ENCODE measurements at places on chromosomes 12 and 14. TPM values are rescaled to one million over a fixed set of nuclear protein-coding genes. Genes with fewer than 3 reads are reported as not detected.

VASH1 gene
- 2.6 TPM for total RNA-seq

CMKLR1 gene
- 2.9 TPM for total RNA-seq

ACRBP gene
- not detected for total RNA-seq

TDRD9 gene
- not detected for total RNA-seq

NKX2-1 gene
- not detected for total RNA-seq

LHX5 gene
- total RNA-seq: not detected

SYNDIG1L gene
- total RNA-seq: not detected

C12orf60 gene
- total RNA-seq: 2.3 TPM

ACOT6 gene
- total RNA-seq: not detected

TMPRSS12 gene
- total RNA-seq: not detected

TSPAN9 gene
- total RNA-seq: 14.4 TPM

NFATC4 gene
- total RNA-seq: 96.9 TPM

RNASE3 gene
- total RNA-seq: not detected

DNA sequence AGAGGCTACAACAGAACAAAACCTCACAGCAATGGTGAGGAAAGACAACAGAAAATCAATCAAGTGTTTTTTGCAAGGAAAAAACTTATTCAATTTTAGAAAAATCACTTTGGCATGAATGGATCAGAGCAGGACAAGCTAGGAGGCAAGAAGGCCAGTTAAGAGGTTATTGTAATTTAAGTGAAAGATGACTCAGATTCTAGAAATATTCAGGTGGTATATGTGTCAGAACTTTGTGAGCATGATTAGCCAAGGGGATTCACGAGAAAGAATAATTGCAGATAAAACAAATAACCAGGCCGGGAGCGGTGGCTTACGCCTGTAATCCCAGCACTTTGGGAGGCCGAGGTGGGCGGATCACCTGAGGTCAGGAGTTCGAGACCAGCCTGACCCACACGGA lies 12.7 kb downstream of the GCH1 start:
- H3K4me3 ChIP-seq: no peak overlapping the region
- H3K36me3 ChIP-seq: no peaks in the 10 kb centered on the region
- peaks cover 5% of the 10 kb centered on the region for H3K4me1 ChIP-seq

DNA sequence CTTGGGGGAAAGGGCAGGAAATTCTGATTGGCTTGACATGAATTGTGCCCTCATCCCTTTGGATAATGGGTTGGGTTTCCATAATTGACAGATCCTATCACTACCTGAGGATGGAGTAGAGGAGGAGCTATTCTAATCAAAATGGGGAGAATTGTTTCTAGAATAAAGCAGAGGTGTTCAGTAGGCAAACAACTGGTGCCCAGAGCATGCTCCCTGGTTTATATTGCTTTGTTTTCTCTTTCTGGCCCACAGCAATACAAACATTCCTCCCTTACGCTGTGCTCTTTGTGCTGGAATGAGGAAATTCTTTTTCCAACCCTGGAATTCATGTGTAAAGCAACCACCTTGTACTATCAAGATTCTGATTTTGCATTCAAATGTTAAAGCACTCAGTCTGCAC lies 147.4 kb downstream of the RASSF9 start:
- DNase-seq: no peak
- H3K4me3 ChIP-seq: no peak overlapping the region
- H3K4me1 ChIP-seq: no peaks in the 10 kb centered on the region
- H3K27me3 ChIP-seq: no peaks in the 10 kb centered on the region

- H3K27me3 ChIP-seq: no peaks in the 10 kb centered on the region
- H3K27ac ChIP-seq: no peak overlapping the region
- H3K4me1 ChIP-seq: peaks cover 10% of the 10 kb centered on the region
- peak overlapping the region; percentile 61 for H3K4me3 ChIP-seq
- DNase-seq: peak; percentile 93
Measured at GRCh38 chr12:48995086-48995879, 3.9 kb downstream of the DDN start.

- H3K4me1 ChIP-seq: no peaks in the 10 kb centered on the region
- H3K36me3 ChIP-seq: no peaks in the 10 kb centered on the region
- H3K27ac ChIP-seq: no peak overlapping the region
- no peaks in the 10 kb centered on the region for H3K27me3 ChIP-seq
- H3K4me3 ChIP-seq: no peak overlapping the region
- peak; percentile 31 for DNase-seq
Measured at GRCh38 chr14:33315721-33316120, 377.0 kb downstream of the NPAS3 start.

DNA sequence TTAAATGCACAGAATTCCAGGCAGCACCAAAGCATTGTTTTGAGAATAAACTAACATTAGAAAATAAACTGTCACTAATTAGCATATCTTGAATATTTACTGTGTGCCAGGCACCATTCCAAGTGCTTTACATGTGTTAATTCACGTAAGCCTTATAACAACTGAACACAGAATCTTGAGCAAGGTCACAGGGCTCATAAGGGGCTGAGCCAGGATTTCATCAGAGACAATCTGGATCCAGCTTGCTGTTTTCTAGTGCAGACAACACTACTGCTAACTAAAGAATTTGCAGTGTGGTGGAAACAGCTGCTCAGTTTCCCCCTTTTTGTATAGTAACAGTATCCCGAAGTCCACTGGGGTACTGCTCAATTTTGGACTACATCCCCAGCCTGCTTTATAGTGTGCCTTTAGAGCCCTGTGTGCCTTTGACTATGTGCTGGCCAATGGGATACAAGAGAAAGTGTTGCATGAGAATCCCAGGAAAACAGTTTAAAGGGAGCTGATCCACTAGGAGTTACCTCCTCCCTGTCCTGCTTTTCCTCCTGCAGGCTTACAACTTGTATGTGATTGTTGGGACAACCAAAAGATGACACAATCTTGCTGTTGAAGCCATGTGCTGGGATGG lies 36.0 kb upstream of the RMST start:
- DNase-seq: no peak
- H3K36me3 ChIP-seq: no peaks in the 10 kb centered on the region
- H3K27me3 ChIP-seq: no peaks in the 10 kb centered on the region
- H3K4me1 ChIP-seq: no peaks in the 10 kb centered on the region
- H3K4me3 ChIP-seq: no peak overlapping the region

- no peaks in the 10 kb centered on the region for H3K27me3 ChIP-seq
- H3K4me1 ChIP-seq: no peaks in the 10 kb centered on the region
- no peak for DNase-seq
- H3K27ac ChIP-seq: no peak overlapping the region
Measured at GRCh38 chr12:74722709-74723108, 185.1 kb downstream of the ATXN7L3B start.

GRCh38 chr12:77045183-77045582 lies 20.2 kb downstream of the E2F7 start:
- DNase-seq: no peak
- H3K36me3 ChIP-seq: 0 out of 2 replicates have a peak, but pooled peaks cover 17% of the 10 kb centered on the region
- no peak overlapping the region for H3K27ac ChIP-seq
- H3K4me3 ChIP-seq: no peak overlapping the region
- H3K27me3 ChIP-seq: no peaks in the 10 kb centered on the region

DNA sequence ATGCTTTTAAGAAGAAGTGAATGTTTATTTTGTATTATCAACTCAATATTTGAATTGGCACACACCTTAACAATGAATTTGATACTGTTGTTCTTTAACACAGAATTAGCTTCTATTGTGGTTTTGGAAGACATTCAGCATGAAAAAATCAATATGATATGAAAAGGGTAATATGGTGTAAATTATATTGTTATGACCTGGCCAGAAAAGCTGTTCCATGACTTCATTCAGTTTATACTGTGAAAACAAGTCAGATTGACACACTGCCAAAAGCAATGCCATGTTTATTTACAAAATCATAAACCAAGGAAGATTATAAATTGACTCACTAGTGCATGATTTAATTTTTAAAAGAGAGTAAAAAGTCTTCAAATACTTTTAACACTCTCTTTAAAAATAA lies 851.4 kb upstream of the SEL1L start:
- H3K36me3 ChIP-seq: no peaks in the 10 kb centered on the region
- DNase-seq: no peak
- H3K27me3 ChIP-seq: no peaks in the 10 kb centered on the region
- H3K4me3 ChIP-seq: no peak overlapping the region
- no peak overlapping the region for H3K27ac ChIP-seq

- no peak for DNase-seq
- no peaks in the 10 kb centered on the region for H3K27me3 ChIP-seq
- no peaks in the 10 kb centered on the region for H3K4me1 ChIP-seq
- no peaks in the 10 kb centered on the region for H3K36me3 ChIP-seq
Measured at GRCh38 chr12:125406131-125406530, 340.9 kb downstream of the AACS start.

GRCh38 chr12:105030820-105031807 lies 45.0 kb downstream of the NOPCHAP1 start:
- H3K27me3 ChIP-seq: no peaks in the 10 kb centered on the region
- H3K4me3 ChIP-seq: no peak overlapping the region
- no peak overlapping the region for H3K27ac ChIP-seq
- DNase-seq: no peak
- peaks cover 85% of the 10 kb centered on the region for H3K36me3 ChIP-seq

DNA sequence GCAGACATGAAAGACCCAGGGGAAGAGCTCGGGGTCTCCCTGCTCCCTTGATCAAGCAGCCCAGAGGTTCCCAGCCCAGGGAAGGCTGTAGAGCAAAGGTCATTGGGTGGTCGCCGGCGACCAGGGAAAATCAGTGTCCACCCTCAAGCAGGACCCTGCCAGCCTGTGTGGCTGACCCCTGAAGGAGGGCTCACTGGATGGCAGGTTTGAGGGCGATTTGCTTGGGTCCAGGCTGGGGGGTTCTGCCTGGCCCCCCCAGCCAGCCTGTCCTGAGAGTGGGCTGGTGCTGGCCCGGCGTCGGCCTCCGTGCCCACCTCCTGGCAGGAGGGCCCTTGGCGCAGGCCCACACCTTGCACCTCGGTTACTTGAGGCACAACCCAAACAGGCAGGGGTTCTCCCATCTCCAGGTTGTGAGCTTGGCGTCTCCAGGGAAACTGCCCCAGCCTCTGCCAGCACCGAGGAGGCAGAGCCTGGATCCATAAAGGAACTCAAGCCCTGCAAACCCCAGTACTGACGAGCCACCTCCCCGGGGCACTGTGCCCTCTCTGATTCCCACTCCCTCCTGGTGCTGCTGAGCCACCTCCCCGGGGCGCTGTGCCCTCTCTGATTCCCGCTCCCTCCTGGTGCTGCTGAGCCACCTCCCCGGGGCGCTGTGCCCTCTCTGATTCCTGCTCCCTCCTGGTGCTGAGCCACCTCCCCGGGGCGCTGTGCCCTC lies 329.0 kb upstream of the SFSWAP start:
- no peaks in the 10 kb centered on the region for H3K4me1 ChIP-seq
- DNase-seq: no peak
- H3K4me3 ChIP-seq: no peak overlapping the region
- H3K27me3 ChIP-seq: no peaks in the 10 kb centered on the region

- peak overlapping the region; percentile 12 for H3K4me3 ChIP-seq
- peak overlapping the region; percentile 96 for H3K27ac ChIP-seq
- H3K4me1 ChIP-seq: peaks cover 97% of the 10 kb centered on the region
- peak; percentile 91 for DNase-seq
- peaks cover 41% of the 10 kb centered on the region for H3K36me3 ChIP-seq
Measured at GRCh38 chr12:105228494-105228893, 7.5 kb downstream of the APPL2 start.

- no peak overlapping the region for H3K27ac ChIP-seq
- no peaks in the 10 kb centered on the region for H3K4me1 ChIP-seq
- DNase-seq: peak; percentile 63
- H3K4me3 ChIP-seq: no peak overlapping the region
Measured at GRCh38 chr12:113700943-113701342, 229.3 kb upstream of the LHX5 start.

GRCh38 chr12:98228683-98229539 lies 286.5 kb upstream of the TMPO start:
- no peak overlapping the region for H3K4me3 ChIP-seq
- no peaks in the 10 kb centered on the region for H3K4me1 ChIP-seq
- no peaks in the 10 kb centered on the region for H3K27me3 ChIP-seq
- H3K36me3 ChIP-seq: no peaks in the 10 kb centered on the region
- no peak overlapping the region for H3K27ac ChIP-seq

DNA sequence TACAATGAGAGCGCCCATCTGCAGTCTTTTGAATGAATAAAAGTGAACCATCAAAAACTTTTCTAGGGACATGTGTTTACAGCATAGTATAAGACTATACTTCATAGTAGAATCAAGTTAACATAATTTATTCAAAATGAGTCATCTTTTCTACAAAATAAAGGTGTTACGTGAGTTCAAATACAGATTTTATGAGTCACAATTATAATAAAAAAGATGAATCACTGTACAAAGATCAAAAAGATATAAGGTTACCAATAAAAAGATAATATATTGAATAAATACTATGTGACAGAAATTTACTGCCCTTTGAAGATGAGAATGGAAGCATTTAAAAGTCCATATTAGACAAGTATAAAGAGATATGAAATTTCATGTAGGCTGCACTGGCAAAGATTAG lies 2.8 kb downstream of the MBIP start:
- DNase-seq: peak; percentile 35
- H3K27me3 ChIP-seq: no peaks in the 10 kb centered on the region
- no peak overlapping the region for H3K27ac ChIP-seq

- no peaks in the 10 kb centered on the region for H3K27me3 ChIP-seq
- no peak for DNase-seq
- no peak overlapping the region for H3K27ac ChIP-seq
- no peaks in the 10 kb centered on the region for H3K36me3 ChIP-seq
- peaks cover 7% of the 10 kb centered on the region for H3K4me1 ChIP-seq
- H3K4me3 ChIP-seq: no peak overlapping the region
Measured at GRCh38 chr12:10559244-10559643, 53.6 kb downstream of the EIF2S3B start.

GRCh38 chr14:80456209-80456608 lies 244.9 kb upstream of the DIO2 start:
- H3K4me3 ChIP-seq: no peak overlapping the region
- H3K27ac ChIP-seq: no peak overlapping the region
- H3K36me3 ChIP-seq: no peaks in the 10 kb centered on the region
- no peaks in the 10 kb centered on the region for H3K27me3 ChIP-seq
- DNase-seq: peak; percentile 69

- H3K27me3 ChIP-seq: no peaks in the 10 kb centered on the region
- no peak overlapping the region for H3K27ac ChIP-seq
- H3K4me3 ChIP-seq: no peak overlapping the region
- no peaks in the 10 kb centered on the region for H3K36me3 ChIP-seq
- H3K4me1 ChIP-seq: no peaks in the 10 kb centered on the region
Measured at GRCh38 chr14:57169901-57170300, 98.8 kb downstream of the EXOC5 start.

GRCh38 chr12:77745624-77746023 lies 85.1 kb upstream of the NAV3 start:
- no peaks in the 10 kb centered on the region for H3K36me3 ChIP-seq
- no peaks in the 10 kb centered on the region for H3K4me1 ChIP-seq
- DNase-seq: no peak
- H3K27me3 ChIP-seq: no peaks in the 10 kb centered on the region

GRCh38 chr14:70660967-70661893 lies 19.5 kb downstream of the TTC9 start:
- peaks cover 31% of the 10 kb centered on the region for H3K27me3 ChIP-seq
- H3K4me1 ChIP-seq: peaks cover 14% of the 10 kb centered on the region
- H3K27ac ChIP-seq: no peak overlapping the region
- no peak for DNase-seq
- no peaks in the 10 kb centered on the region for H3K36me3 ChIP-seq

- no peaks in the 10 kb centered on the region for H3K27me3 ChIP-seq
- peak; percentile 70 for DNase-seq
- peak overlapping the region; percentile 31 for H3K27ac ChIP-seq
- H3K4me1 ChIP-seq: peaks cover 12% of the 10 kb centered on the region
- peaks cover 88% of the 10 kb centered on the region for H3K36me3 ChIP-seq
Measured at GRCh38 chr12:16359512-16360491, 12.4 kb downstream of the MGST1 start.
